ENCODE measurements at places on chromosomes 11 and 22.

DNA sequence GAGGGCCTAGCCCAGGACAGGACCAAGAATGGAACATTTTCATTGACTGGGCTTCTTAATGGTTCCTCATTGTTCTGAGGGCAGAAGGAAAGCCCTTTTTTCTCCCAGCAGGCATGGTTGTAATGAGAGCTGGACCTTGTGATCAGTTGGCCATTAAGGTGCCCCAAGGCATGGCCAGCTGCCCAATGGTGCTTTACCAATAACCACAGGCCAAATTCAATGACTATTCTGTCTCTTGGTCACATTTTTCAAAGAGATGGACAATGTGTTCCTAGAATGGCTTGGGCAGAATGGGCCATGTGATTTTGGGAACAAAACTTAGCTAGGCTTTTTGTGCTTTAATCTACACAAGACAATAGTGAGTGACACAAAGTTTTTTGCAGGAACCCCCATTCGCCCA, 7.3 kb downstream of the NAV2 start:
- DNase-seq: no peak

GRCh38 chr11:47035108-47035507, 98.5 kb downstream of the CSTPP1 start:
- DNase-seq: peak; percentile 36

DNA sequence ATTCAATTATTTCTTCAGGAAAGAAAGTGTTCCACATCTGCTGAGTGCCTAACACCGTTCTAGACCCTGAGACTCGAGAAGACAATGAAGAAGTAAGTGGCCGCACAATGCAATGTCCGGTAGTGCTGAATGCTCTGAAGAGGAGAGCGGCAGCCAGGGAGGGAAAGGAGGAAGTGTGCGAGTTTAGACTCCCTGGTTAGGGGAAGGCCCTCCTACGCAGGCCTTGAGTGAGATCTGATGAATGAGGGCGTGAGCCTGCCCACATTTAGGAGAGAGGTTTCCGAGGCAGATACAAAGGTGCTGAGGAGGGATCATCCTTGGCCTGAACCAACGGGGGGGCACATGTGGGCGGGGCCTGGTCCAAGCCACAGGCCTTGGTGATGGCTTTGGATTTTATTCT, 558.6 kb downstream of the NTM start:
- DNase-seq: peak; percentile 12

- no peak for DNase-seq
These were observed 29.7 kb upstream of the PRODH start for GRCh38 chr22:18965526-18966421.

DNA sequence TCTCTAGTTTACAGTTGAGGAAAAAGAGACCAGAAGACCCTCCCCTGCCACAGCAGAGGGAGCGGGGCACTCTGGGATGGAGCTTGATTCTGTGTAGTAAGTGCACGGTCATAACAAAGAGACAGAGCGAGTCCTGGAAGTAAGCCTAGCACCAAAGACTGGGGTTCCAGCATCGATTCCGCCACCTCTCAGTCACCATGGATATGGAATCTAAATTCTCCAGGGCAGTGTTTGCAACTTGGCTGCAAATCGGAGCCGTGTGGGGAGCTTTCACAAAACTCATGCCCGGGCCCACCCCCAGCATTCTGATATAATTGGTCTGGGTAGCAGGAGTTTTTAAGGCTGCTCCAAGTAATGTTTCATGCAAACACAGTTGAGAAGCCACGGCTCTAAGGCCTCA, 129.5 kb upstream of the OPCML start:
- no peak for DNase-seq

- no peak for DNase-seq
These were observed 17.9 kb upstream of the SESN3 start for GRCh38 chr11:95248666-95249467.

DNA sequence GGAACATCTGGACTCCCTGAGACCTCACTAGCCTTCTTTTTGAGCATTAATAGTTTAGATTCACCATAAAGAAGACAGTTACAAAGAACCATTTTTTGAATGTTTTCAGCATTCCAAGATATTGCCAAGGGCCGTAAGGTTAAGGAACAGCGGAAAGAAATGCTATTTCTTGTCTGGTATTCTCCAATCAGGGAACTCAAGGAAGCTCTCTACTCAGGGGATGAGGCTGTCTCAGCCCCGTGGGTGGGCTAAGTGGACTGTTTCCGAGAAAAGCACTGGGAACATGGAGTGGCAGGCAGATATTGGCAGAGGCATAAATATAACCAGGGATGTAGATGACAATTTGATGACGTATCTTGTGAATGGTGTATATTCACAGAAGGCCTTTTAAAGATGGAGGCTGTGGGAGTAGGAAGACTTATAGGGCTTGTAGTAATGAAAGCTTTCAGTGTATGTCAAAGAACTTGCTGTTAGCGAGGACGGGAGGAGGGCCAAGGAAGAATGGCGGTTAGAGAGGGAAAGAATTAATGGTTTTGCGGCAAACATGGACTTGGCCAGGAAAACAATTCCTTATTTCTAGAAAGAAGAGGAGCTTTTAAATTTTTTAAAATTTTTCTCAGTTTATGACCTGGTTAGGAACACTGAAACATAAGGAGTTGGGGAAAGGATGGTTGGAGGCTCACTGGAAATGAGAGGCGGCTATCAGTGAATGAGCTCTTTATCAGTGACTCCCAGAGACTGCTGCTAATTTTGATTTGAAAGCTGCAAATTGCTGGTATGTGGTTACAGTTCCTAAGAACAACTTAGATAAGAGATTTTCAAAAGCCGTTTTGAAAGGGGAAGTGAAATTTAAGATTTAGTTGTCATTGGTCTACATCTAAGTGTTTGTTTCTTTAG, 64.6 kb downstream of the ST3GAL4 start:
- DNase-seq: peak; percentile 97

DNA sequence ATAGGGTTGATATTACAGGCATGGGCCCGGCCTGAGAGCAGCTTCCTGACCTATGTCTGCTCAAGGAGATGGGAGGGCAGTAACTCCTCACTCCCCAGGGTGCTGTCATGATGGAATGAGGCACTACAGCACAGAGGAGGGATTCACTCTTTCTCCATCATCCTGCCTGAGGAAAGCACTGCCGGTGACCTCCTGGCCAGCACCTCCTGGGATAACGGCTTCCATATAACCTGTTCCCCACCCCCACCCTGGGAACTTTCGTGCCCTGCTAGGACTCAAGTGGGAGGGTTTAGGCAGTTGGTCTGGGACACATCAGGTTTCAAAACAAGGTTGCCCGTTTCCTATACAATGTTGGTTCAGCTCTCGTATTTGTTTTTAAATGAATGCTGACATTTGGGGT, 42.7 kb upstream of the MN1 start:
- DNase-seq: no peak

GRCh38 chr11:86068138-86068871, 579 bp downstream of the PICALM start:
- peak; percentile 59 for DNase-seq

- DNase-seq: no peak
These were observed 66.9 kb downstream of the MPPED1 start for GRCh38 chr22:43478621-43479300.

DNA sequence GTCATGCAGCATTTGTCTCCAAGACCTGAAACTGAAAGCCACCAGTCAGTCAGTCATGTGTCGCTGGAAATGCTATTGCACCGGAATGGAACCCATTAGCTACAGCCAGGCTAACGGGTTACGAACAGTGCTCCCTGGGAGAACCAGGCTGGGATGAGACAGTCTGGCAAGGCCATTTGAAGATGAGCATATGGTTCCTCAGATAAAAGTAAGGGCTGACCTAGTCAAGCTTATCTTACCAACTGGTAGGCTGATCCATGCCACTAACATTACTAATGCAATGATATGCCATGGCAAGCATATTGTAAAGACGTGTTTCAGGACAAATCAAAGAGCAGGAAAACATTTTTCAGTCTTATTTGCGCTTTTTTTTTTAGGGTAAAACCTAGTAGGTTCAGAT, 28.4 kb downstream of the NAP1L4 start:
- DNase-seq: no peak

- DNase-seq: no peak
These were observed 117.2 kb upstream of the TIMP3 start for GRCh38 chr22:32684148-32684821.

DNA sequence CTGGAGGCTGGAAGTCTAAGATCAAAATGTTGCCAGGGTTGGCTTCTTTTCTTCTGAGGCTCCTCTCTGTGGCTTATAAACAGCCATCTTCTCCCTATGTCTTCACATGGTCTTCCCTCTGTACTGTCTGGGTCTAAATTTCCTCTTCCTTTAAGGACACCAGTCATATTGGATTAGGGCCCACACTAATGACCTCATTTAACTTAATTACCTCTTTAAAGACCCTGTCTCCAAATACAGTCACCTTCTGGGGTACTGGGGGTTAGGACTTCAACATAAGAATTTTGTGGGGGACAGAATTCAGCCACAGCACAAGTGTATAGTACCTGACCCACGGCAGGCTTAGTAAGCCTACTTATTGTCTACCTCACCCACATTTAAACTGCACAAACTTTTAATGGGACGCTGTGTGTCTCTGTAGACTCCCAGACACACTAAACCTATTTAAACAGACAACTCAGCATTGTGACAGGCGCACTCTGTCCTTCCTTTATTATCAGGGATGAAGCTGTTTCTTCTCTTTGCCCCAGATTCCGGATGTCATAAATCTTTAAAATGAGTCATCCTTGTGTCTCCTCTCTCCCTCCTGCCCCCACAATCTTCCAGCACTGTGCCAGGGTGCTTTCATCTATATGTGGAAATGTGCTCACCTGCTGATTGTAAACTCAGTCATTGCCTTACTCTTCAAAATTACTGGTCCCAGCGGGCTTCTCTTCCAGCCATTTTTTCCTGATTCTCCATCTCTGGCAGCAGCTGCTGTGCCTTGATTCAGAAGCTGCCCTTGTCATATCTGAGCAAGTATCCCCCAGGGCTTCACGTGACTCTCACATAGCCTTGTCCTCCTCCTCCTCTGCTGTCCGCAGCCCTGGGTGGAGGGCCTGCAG, 5.4 kb upstream of the MAPK8IP1 start:
- DNase-seq: no peak

DNA sequence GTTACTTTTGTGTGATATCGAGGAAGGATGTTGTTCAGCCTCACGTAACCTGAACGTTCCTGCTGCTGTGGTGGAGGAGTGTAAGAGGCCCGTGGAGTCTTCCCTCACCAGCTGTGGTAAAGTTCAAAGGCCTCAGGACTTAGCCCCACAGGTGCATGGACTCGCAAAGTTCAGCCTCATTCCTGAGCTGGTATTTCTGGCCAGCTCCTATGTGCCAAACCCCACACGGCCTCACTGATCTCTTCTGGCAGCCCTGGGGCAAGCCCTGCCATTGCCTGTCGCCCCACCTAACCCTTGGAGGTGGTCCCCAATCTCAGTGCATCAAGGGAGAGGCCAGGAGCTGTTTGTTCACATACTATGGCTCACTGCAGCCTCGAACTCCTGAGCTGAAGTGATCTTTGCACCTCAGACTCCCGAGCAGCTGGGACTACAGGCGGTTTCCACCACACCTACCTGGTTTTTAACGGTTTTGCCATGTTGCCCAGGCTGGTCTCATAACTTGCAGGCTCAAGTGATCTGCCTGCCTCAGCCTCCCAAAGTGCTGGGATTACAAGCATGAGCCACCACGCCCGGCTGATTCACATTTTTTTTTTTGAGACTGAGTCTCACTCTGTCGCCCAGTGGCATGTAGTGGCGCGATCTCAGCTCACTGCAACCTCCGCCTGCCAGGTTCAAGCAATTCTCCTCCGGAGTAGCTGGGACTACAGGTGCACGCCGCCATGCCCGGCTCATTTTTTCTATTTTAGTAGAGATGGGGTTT, 2.2 kb downstream of the PHRF1 start:
- DNase-seq: no peak

DNA sequence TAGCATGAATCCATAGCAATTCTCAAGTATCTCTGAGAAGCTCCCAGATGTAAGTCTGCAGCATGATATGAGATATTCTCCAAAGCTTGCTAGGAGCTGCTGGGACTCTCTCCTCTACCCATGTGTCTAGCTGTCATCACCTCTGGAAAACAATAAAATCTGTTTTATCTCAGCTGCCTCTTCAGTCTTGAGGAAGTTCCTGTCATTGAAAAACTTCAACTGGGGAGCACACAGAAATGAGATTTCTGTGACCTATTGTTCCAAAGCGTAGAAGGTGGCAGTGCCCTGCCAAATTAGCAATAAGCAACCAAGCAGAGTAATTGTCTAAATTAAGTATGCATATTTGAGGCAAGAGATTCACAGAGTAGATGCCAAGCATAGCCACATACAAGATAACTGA, 1380.6 kb upstream of the RAG2 start:
- DNase-seq: no peak

DNA sequence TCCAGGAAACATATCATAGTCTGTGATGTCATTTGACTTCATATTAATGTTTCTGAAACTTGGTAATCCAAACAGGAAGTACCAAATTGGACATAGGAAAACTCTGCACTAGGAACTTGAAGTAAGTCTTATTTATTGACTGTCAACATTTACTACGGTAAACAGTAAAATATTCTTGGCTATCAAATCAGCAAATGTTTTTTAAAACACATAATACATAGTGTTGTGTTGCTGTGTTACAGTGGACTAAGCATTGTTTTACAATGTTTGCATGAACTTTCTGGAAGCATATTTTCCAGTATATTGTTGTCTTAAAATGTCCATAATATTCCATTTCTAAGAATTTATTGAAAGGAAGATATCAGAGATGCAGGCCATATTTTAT, 2.8 kb upstream of the OR51E2 start:
- no peak for DNase-seq

GRCh38 chr11:74437441-74438042, 29.8 kb downstream of the KCNE3 start:
- DNase-seq: no peak

- no peak for DNase-seq
These were observed 75.7 kb downstream of the DEPDC5 start for GRCh38 chr22:31829505-31829904.

GRCh38 chr22:37906364-37907008, 389 bp downstream of the MICALL1 start:
- DNase-seq: no peak

DNA sequence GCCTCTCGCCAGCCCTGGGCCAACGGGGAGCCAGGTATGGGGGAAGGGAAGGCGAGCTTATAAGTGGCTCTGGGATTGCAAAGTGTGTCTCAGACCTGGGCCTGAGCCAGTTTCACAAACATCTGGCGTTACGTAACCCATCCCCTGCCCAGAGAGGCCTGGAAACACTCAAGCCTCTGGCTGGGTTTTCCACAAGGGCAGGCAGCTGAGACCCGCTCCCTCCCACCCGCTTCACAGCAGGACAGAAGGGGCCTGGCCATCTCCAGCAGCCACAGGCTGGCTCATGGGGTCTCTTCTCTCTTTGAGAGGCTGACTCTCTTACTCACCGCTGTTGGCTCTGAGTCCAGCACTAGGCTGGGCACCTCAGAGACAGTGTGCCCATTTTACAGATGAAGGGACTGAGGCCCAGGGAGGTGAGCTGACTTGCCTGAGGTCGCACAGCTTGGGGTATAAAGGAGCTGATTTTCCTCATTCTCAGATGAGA, 44.5 kb downstream of the TRIOBP start:
- DNase-seq: peak; percentile 48
